ENCODE measurements at places on chromosomes 4 and X. TPM values are rescaled to one million over a fixed set of nuclear protein-coding genes. Genes with fewer than 3 reads are reported as not detected.

DNA sequence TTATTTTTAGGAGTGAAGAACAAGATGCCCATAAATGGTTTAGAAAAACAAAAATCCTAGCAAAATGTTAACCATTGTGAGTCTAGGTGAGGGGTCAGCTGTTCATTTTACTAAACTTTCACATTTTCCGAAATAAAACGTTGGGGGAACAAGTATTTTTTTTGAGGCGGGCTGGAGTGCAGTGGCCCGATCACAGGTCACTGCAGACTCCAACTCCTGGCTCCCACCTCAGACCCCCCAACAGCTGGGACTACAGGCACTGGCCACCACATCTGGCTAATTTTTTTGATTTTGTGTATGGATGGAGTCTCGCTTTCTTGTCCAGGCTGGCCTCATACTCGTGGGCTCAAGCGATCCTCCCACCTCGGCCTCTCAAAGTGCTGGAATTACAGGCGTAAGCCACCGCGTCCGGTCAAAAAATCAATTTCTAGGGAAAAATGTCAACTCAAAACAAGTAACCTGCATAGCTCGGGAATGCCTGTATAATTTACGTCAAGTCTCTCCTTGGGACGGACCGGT is 742 bp upstream of the TAF1 start:
- DNase-seq = no peak

DNA sequence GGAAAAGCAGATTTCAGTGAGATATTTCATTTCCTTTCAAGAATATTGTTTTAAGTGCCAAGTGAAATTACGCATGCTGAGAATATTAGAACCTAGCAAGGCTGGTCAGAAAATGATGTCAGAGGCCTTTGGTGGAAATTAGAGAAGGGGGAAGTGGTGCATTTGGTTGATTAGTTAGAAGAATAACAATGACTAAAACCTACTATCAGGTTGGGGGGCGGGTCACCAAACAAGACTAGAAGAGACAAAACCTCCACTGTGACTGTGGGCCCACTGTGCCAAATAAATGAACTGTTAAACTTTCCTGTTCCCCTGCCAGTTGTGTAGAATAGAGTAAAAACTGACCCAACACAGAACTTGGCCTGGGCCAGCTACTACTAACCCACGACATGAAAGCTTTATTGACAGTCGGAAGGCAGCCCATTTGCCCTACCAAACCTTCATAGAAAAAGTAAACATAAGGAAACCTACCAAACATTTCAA is 2.9 kb downstream of the RAPGEF2 start:
- no peak for DNase-seq

GRCh38 chr4:76061421-76061820 is 13.1 kb upstream of the ART3 start:
- DNase-seq = no peak

Gene CENPI
- polyA plus RNA-seq = 9.4 TPM

Gene AMTN
- polyA plus RNA-seq = not detected

Gene AREG
- polyA plus RNA-seq = 0.16 TPM

Gene TCEAL1
- 28.3 TPM for polyA plus RNA-seq

Gene PDLIM5
- 55.7 TPM for polyA plus RNA-seq

Gene FAM114A1
- polyA plus RNA-seq = 33.8 TPM

Gene ADGRG2
- 21.4 TPM for polyA plus RNA-seq

Gene NSG1
- polyA plus RNA-seq = 2.5 TPM

Data from renal cortex interstitium (tissue), 15 donors.